ENCODE measurements at places on chromosomes 16 and 17. TPM values are rescaled to one million over a fixed set of nuclear protein-coding genes. Genes with fewer than 3 reads are reported as not detected.

The VAT1L gene
- not detected for total RNA-seq

The POLR2C gene
- 112 TPM for total RNA-seq

The CLEC3A gene
- total RNA-seq = not detected

The HELZ gene
- total RNA-seq = 11.3 TPM

The SLC5A10 gene
- total RNA-seq = 0.23 TPM

The MFAP4 gene
- not detected for total RNA-seq

The SLC13A2 gene
- 0.15 TPM for total RNA-seq

The CDR2L gene
- 57.1 TPM for total RNA-seq

The ADGRG1 gene
- total RNA-seq = 234 TPM

The HOXB5 gene
- 1.5 TPM for total RNA-seq

The C17orf78 gene
- not detected for total RNA-seq

The CACNG5 gene
- total RNA-seq = not detected

The TSPOAP1 gene
- total RNA-seq = not detected

The PABPN1L gene
- not detected for total RNA-seq

The TEDC2 gene
- 22.2 TPM for total RNA-seq

The BCL6B gene
- total RNA-seq = not detected

The ZNF174 gene
- total RNA-seq = 12.9 TPM

The KRTAP4-5 gene
- not detected for total RNA-seq

The GGT6 gene
- total RNA-seq = not detected

The KRT31 gene
- not detected for total RNA-seq

The PLD6 gene
- total RNA-seq = 6.4 TPM

The NEUROD2 gene
- total RNA-seq = not detected

The RAB26 gene
- 2.4 TPM for total RNA-seq

The TAC4 gene
- total RNA-seq = not detected

The HP gene
- 0.53 TPM for total RNA-seq

The DNASE1L2 gene
- total RNA-seq = 0.77 TPM

The NPIPB13 gene
- 2.2 TPM for total RNA-seq

The TLCD2 gene
- 1.3 TPM for total RNA-seq

All from A549 treated with CORT108297 at 1 μM for 4 hours (cell line).